Ascending aorta (tissue), 2 donors: ENCODE measurements at places on chromosomes 3 and 15. TPM values are rescaled to one million over a fixed set of nuclear protein-coding genes. Genes with fewer than 3 reads are reported as not detected.
A peak's percentile ranks its signal among the peaks of the same experiment; 100 is the strongest.

SCN11A gene
- not detected for total RNA-seq

DNA sequence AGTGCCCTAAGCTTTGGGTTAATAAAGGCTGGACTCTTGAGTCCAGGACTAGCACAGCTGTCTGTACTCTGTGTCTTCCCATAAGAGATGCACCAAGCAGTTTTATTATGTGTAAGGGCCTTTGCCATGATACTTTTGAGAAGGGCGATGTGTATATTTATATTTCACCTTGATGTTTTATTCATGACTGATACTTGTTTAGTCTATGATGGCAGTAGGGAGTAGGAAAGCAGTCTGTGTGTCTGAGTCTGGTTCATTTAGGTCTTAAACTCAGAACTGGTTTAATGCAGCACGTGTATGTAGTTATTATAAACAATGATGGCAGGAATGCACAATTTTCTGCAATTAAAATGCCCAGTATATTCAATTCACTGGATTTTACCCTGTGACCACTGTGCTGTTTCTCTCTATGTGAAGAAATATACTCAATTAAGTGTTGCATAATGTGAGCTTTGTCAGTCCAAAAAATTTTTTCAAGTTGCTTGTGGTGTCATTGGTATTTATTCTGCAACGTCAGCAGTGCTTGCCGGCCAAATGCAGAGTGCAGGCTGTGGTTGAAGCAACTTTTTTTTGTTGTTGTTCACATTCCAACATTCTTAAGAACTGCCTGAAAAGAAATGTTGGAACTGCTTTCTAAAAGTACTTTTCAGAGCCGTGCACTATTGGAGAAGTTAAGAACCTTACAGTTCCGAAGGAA lies 423.7 kb upstream of the SEMA6D start:
- no peaks in the 10 kb centered on the region for H3K36me3 ChIP-seq
- H3K27me3 ChIP-seq: no peaks in the 10 kb centered on the region

ADPGK gene
- total RNA-seq: 24.8 TPM

DNA sequence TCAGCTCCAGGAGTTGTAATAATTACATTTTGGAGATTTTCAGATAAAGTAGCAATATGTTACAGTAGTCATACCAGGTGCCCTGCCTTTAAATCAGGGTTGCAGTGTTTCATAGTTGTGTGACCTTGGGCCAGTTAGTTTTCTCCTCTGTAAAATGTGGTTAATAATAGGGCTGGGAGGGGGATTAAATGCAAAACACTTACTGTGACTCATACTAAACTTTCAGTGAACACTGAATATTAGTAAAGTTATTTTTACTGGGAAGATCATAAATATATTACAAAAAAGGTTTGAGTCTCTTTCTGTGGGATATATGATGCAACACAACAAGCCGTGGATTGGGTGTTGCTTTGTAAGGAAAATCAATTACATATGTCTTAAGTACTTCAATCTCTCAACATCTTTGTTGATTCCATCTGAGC lies 1.1 kb upstream of the EBLN2 start:
- no peak overlapping the region for H3K27ac ChIP-seq
- peaks cover 7% of the 10 kb centered on the region for H3K36me3 ChIP-seq
- DNase-seq: no peak
- no peaks in the 10 kb centered on the region for H3K27me3 ChIP-seq
- H3K4me1 ChIP-seq: peaks cover 3% of the 10 kb centered on the region

- peak overlapping the region; percentile 6 for H3K4me3 ChIP-seq
- no peaks in the 10 kb centered on the region for H3K36me3 ChIP-seq
- DNase-seq: no peak
- H3K4me1 ChIP-seq: peaks cover 84% of the 10 kb centered on the region
- H3K27ac ChIP-seq: peak overlapping the region; percentile 83
Observed at GRCh38 chr3:71104121-71104541, 479.4 kb downstream of the FOXP1 start.

- H3K27me3 ChIP-seq: no peaks in the 10 kb centered on the region
- DNase-seq: peak; percentile 69
- peaks cover 12% of the 10 kb centered on the region for H3K36me3 ChIP-seq
- peak overlapping the region; percentile 67 for H3K4me3 ChIP-seq
- peak overlapping the region; percentile 90 for H3K27ac ChIP-seq
Observed at GRCh38 chr15:78438619-78439285, 736 bp downstream of the IREB2 start.

DNA sequence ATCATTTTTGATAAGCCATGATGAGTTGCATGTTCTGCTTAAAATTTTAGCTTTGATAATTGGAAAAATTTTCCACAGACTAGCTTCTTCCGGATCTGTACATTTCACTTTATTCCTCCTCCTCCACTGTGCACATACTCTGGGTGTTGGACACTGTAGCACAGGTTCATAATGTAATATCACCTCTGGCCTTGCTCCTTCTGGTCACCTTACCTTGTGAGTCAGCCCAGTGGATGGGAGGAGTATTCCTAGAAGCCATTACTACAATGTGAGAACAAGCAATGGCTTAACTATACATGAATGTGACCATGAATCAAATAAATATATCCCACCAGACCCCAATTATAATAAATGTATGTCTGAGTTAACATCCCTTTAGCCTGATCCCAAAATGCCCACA lies 6.1 kb upstream of the CDCP1 start:
- H3K4me3 ChIP-seq: no peak overlapping the region
- no peak for DNase-seq
- H3K27ac ChIP-seq: no peak overlapping the region

DNA sequence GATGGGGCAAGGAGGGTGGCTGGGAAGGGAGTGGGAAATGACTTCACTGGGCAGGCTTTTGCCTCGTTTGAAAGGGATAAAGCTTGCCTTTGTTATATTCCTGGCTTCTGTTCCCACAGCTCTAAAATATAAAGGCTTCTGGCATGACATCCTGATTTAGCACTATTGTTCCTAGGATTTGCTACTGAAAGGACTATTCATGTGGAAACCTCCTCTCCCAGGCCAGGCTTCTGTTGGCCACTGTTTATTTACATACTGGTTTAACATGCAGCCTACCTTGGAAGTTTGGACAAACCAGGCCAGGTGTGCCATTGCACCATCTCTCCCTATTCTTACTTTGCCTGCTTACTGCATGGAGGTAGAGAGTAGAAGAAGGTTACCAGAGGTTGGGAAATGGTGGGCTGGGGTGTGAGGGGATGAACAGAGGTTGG lies 2.4 kb upstream of the LMCD1 start:
- H3K27me3 ChIP-seq: no peaks in the 10 kb centered on the region
- H3K27ac ChIP-seq: peak overlapping the region; percentile 43
- H3K4me1 ChIP-seq: peaks cover 8% of the 10 kb centered on the region
- no peaks in the 10 kb centered on the region for H3K36me3 ChIP-seq

DNA sequence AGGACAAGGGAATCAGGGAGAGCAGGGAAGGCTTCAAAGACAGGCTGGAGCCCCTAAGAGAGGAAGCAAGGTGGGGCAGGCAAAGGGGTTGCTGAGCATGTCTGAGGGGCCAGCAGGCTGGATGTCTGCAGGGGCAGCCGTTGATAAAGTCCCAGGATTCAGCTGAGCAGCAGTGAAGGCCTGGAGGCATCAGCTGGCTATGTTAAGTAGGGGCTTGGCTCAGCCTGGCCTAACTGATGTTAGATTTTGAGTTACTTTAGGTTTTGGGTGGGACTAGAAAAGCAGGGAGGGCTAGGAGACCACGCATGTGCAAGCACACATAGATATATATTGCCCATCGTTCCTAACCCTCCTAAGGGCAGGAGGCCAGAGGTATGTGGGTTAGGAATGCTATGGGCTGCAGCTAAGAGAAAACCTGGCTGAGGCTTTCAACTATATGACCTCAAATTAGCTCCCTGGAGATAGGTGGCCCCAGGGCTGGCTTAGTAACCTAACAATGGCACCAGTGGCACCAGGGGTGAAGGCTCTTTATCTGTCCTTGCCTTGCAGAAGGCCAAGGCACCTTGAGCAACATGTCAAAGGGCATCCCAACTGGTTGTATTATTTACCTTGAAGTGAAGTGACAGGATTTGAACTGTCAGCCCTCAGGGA lies 331.5 kb upstream of the CTDSPL start:
- no peak overlapping the region for H3K27ac ChIP-seq
- no peaks in the 10 kb centered on the region for H3K27me3 ChIP-seq
- DNase-seq: no peak

- H3K27ac ChIP-seq: no peak overlapping the region
- H3K4me3 ChIP-seq: no peak overlapping the region
- no peaks in the 10 kb centered on the region for H3K27me3 ChIP-seq
Observed at GRCh38 chr15:82880704-82881103, 71.3 kb downstream of the WHAMM start.
